ENCODE measurements at places on chromosomes 1 and 21.

- no peak for DNase-seq
These were observed 391.2 kb downstream of the RWDD3 start for GRCh38 chr1:95625224-95625623.

- DNase-seq = no peak
These were observed 29.5 kb upstream of the CBR3 start for GRCh38 chr21:36105327-36105842.

GRCh38 chr1:18816808-18817207 lies 42.7 kb downstream of the TAS1R2 start:
- DNase-seq = no peak

GRCh38 chr1:222165629-222166028 lies 382.3 kb downstream of the HHIPL2 start:
- no peak for DNase-seq

GRCh38 chr1:229717786-229718576 lies 91.9 kb downstream of the URB2 start:
- no peak for DNase-seq

DNA sequence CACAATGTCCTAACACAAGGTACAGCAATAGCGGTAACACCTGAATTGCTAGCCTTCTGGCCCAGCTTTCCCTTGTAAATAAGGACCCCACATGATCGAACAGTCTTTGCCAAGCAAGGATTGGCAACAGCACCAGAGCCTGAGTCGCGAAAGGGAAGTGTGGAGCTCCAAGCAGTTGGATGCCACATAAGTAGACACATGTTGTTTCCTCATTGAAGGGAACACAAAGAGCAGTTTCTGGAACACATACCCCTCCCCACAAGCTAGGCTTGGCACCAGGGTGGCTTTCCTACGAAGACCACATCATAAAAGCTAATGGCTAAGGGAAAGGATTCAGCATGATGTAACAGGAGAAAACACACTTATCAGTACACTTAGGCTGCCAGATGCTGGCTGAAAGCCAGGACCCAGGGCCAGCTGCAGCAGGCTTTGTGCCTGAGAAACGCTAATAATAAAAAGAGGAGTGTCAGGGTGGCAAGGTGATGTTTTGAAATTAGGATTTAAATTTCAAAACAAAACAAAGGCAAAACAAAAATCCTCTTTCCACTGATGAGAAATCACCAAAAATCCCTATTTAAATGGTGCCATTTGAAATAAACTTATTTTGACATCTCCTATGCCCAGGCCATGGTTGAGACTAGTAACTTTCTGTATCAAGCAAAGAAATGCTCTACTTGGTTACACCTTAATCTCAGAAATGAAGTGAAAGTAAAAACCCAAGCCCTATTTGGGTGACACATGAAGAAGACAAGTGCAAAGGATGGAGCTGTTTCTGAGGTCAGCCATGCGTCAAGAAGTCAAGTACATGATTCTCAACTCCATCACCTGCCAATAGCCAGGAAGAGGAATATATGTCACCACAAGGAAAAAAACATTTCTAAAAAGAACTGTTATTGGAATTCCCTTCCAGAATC lies 11.9 kb upstream of the CPLANE2 start:
- peak; percentile 94 for DNase-seq

- no peak for DNase-seq
These were observed 47.8 kb upstream of the PRDM2 start for GRCh38 chr1:13652238-13652637.

DNA sequence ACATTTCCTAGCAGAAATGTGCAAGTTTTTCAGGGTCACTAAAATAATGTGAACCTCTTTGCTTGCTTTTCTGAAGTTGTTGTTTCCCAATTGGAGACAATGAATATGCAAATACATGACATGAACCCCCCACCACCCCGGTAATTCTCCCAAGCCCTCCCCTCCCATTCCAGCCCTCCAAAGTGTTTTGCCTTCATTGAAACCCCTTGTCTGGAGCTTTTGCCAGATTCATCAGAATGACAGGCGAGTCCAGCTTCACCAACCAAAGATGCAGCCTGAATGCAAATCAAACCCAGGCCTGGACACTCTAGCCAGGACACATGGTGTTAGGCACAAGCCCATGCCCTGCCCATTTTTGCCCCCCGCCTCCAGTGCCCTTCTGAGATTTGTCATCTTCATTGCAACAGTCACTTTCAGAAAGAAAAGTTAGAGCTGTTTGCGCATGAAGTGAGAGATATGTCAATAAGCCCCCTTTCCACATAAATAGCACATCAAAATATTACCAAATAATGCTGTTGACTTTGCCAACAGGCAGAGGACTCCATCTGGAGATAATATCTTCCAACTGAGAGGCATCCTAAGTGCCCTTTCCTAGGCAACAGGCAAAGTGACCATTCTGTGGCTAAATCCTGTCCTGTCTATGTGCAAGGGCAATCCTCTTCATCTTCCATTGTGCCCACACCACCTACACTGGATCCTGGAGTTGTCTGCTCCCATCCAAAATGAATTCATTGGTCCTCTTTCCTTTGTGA lies 145.6 kb upstream of the NFIA start:
- no peak for DNase-seq

- DNase-seq = peak; percentile 80
These were observed 3.6 kb downstream of the CR1 start for GRCh38 chr1:207499573-207499972.

- no peak for DNase-seq
These were observed 9.5 kb upstream of the CSF1 start for GRCh38 chr1:109901141-109901523.

GRCh38 chr1:152328801-152329391 lies 3.9 kb upstream of the FLG start:
- DNase-seq = no peak

DNA sequence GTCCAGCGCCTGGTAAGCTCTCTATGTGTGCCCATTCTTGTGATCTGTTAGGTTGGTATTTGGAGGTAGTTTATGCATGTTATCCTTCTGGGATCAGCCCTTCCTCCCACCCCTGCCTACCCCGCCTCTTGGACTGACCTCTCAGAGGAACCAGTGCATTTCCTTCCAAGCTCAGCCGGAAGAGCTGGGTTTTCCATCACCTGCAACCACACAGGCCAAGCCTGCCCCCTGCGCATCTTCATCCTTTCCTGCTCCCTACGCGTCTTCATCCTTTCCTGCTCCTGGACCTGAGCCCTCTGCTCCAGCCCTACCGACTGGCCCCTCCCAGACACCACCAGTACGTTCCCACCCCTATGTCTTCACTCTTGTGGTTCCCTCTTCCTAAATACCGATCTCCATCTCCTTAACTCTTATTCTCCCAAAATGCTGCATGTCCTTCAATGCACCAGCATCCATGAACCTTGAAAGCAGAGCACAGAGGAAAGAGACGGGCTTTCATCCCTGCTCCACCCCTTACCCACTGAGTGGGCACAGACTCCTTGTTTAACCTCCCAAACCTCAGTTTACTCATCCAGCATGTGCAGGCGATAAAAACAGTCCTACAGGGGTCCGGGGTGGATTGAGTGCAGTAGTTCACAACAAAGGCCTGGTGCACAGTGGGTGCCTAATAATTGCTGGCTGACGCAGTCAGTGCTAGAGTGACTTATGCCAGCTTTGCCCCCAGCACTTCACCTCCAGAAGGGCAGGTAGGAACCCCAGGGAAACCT lies 526.3 kb downstream of the MATN1 start:
- no peak for DNase-seq

DNA sequence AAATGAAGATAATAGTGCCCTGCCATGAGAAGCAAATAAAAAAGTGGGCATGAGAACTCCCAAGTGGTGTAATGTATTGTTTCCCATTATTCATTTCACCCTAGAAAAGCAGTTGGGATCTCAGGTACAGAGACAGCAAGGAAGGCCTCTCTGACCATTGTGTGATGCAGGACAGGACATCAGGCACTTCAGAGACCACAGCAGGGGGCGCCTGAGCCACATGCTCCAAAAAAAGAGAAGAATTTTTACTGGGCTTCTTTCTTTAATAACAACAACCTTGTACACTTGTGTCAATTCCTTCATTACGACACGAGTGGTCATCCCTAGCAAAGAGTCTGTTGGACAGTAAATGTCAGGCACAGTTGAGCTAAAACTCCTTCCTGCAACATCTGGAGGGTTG lies 533.3 kb downstream of the OMA1 start:
- no peak for DNase-seq

DNA sequence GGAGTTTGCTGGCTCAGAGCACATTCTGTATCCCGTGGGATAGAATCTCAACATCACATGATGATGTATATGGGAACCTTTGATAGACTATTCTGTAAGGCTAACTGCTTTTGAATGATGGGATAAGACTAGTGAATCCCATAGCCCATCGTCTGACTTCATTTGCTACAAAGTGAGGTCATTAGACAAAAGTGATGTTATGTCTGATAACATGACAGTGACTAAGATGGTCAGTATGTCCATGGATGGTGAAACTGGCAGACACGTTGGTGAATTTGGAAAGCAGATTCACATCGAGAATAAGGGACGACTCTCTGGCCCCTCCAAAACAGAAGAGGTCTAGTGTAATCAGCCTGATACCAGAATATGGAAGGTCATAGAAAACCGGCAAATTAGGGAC lies 108.4 kb downstream of the HHAT start:
- no peak for DNase-seq

GRCh38 chr1:241310451-241310850 lies 46.6 kb downstream of the RGS7 start:
- DNase-seq = no peak

DNA sequence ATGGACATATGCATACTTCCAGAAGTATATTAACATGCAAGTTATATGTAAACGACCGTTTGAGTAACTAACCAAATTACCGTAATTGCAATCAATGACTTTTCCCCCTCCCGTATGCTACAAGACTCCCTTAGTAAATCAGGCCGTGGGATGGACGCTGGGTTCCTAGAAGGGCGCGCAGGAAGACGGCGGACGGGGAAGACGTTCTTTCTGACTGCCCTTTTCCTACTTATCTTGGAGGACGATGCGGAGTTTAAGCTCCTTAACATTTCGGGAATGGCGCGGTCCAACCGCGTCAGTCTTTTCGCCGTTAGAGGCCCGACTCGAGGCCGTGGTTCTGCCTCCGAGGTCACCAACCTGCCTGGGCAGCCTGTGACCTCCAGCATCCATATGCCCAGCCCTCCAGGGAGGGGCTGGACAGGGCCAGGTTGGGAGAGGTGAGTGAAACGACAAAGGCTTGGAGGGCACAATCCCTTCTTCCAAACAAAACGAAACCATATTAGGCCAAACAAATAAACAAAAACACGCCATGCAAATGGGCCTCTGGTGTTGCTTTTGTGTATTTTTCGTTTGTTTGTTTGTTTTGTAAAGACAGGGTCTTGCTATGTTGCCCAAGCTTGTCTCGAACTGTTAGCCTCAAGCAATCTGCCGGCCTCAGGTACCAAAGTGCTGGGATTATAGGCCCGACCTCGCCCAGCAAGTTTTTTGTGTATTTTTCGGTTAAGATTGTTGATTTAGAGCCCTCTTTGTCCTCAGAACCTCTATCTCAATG lies 873 bp upstream of the PI4KB start:
- peak; percentile 55 for DNase-seq

DNA sequence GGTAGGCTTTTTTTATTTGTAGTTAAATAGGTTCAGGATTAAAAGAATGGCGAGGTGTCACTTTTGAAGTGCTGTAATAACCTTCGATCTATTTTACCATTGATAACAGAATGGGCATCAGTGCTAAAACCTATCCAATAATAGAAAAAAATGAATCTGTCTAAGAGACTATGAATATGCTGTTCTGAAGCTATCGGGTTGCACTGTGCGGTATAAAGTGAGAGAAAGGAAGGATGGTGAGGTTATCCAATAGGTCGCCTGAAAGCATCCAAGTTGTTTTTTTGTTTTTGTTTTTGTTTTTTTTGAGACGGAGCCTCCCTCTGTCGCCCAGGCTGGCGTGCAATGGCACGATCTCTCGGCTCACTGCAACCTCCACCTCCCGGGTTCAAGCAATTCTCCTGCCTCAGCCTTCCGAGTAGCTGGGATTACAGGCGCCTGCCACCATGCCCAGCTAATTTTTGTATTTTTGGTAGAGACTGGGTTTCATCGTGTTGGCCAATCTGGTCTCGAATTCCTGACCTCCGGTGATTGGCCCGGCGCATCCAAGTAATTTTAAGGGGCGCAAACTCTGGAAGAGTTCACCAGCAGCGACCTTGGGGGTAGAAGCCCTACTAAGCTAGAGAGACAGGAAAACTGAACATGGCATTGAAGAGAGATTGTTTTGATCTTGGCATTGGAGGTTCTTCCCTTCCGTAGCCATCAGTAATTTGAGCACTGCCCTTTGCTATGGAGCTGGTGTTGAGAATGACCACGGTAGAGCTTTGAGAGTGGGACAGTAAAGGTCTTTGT lies 8.7 kb upstream of the MDM4 start:
- peak; percentile 81 for DNase-seq

DNA sequence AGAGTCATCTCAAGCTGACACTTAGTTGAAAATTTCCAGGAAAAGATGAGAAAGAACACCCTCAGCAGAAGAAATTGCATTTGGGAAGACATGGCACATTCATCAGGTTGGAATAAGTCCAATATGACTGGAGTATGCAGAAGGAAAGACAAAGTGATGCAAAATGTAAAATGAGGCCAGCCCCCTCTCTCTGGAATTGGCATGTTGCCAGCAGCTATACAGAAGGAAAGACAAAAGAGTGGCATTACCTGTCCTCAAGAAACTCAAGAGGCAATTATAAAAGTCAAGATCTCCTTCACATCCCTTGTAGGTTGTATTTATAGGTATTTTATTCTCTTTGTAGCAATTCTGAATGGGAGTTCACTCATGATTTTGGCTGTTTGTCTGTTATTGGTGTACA lies 426.3 kb downstream of the AGBL4 start:
- DNase-seq = no peak

- DNase-seq = no peak
These were observed 40.4 kb downstream of the USP48 start for GRCh38 chr1:21742578-21742977.

DNA sequence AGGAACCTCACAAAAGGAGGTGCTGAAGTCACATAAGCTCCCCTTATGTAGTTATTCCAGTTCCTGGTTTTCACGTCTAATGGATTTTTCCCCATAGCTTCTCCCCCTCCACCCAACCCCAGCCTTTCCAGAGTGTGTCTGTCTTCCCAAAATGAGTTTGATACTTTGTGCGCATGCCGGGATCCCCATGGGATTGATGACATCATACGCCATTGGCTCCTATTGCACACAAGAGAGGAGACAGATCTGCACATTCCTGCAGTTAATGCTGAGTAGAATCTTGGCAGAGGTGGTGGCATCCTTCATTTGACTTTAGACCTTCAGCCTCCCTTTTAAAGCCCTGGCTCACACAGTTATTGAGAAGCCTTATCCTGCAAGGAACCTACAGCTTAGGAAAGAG lies 71.4 kb downstream of the DDR2 start:
- DNase-seq = no peak

DNA sequence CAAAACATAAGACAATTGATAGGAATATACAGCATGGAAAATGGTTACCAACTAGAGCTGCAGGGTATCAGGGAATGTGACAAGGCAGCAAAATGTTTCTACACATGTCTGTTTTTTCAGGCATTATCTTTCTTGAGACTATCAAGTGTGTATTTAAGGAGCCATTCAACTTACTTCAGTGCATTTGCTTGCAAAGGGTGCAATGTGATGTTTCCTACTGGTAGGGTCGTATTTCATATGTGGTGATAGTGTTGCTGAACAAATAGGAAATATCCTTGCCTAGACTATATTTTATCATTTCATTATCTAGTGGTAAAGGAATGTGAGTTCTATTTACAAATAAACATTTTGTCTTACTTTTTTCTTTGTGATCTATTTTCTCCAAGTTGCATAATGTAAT lies 42.4 kb downstream of the PTPRC start:
- DNase-seq = no peak

Measured in NCI-H2081 (cell line).